ENCODE measurements at places on chromosomes 4 and X.

GRCh38 chr4:128288689-128289106 lies 1.1 kb upstream of the PGRMC2 start:
- DNase-seq, result no peak

DNA sequence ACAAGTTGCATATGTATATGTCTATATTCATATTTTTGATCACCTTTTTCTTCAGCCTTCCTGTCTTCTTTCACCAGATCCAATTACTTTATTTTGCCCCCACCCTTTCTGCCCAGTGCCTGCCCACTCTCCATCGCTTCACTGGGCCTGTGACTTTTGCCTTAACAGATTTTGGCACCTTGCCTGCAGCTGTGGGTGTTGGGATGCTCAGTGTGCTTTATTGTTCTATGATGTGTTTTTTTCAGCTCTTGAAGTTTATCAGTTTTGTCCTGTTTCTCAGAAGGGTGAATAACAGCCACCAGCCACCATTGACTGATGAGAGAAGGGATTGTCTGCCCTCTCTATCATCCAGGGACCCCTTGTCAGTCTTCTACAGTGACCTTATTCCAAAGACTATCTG lies 77.2 kb upstream of the GALNT7 start:
- no peak for DNase-seq

- no peak for DNase-seq
Observed at GRCh38 chr4:77833126-77833724, 14.1 kb upstream of the CNOT6L start.

- no peak for DNase-seq
Observed at GRCh38 chr4:82248903-82249632, 124.7 kb downstream of the HNRNPD start.

GRCh38 chrX:7771788-7772438 lies 71.1 kb upstream of the VCX start:
- no peak for DNase-seq

- no peak for DNase-seq
Observed at GRCh38 chrX:132025041-132025440, 1.9 kb downstream of the STK26 start.

DNA sequence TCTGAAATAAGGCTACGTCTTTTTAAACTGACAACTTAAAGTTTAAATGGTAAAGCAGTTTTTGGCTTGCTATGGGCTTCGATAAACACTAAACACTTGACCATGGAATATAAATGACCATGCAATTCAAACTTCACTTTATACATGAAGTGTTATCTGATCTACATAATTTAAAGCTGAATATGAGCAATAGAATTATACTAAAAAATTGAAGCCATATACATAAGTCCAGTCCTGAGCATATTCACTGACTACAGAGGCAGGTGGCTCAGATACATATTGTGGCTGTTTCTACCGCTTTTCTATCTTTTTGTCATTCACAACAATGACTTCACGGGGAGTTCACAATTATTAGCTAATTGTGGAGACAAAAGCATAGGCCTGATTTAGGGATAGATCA lies 149.6 kb upstream of the DDIT4L start:
- DNase-seq, result no peak

- no peak for DNase-seq
Observed at GRCh38 chr4:99669084-99669483, 11.5 kb upstream of the C4orf54 start.

DNA sequence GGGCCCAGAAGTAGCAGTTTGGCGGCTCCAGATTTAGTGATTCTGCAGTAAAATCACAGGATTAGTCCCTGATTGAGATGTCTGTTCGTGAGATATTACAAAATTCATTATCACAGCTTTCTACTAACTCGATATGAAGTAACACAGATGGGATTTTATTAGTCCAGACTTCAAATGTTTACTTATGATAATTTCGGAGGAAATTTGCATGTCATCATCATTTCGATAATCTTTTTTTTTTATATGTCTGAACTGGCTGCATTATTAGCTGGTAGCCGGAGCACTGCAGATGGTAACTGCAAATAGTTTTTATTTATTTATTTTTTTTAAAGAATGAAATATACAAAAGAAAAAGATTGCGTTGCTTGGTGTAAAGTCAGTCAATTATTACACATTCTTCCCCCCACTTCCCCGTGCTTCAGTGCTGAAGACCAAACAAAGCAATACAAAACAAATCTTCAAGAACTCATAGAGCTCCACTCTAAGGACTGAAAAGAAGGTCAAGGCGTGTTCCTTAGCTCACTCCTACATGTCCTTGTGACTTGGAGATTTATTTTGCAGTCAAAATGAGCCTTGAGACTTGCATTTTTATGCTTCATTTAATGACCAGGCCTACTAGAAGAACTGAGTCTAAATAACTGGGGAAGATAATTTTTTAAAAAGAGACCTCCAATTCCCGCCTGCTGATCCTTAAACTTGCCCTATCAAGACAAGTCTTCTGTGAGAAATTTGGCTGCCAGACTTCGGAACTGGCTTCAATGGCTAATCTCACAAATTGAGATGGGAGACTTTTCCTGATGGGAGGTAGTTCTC lies 11.7 kb upstream of the PITX2 start:
- DNase-seq, result no peak

DNA sequence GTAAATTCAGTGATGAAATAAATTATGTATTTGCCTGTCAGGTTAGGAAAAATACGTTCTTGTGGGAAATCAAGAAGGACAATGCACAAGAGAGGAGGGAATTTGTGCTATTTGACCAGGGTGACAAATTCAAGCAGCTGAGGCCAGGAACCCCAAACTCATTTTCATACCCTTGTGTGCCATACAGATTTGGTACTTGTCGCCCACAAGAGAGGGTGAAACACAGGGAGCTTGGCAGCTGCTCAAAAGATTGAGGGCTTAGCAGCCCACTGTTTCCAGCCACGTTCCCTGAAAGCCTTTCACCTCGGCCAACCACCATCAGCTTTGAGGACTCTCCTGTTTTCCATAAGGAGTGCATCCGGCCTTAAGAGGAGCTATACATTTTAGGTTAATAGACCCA lies 111.2 kb downstream of the COL25A1 start:
- DNase-seq, result no peak

DNA sequence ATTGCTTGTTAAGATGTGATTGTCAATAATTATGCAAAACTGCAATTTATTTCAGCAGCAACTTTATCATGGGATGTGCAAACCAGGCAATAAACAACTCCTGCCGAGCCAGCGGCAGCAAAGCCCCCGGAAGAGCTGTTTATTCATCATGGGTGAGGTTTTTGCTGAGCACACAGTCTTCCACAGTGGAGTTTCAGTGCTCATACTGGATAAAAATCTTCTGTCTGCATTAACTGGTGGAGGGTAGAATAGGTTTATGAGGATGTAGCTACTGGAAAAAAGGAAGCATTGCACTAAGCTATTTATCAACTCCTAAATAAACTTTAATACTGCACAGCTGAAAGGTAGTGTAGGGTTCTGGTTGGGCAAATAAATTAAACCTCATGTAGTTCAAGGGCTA lies 557.4 kb upstream of the FTHL17 start:
- DNase-seq, result no peak

DNA sequence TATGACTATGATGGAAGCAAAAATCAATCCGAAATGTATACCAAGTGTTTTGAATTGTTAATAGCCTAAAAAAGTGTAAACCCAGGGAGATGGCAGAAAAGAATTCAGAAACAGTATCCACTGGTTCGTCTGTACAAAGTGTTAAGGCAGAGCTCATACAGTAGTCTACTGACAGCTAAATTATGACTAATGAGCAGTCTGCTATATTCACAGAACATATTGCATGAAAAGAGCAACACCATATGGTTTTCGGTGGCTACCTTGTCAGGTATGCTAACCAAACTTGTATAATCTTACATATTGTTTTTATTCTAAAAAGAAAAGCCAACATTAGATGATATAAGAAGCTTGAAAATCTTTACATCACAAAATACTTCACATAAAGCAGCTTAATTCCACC lies 18.5 kb downstream of the EPHA5 start:
- DNase-seq, result no peak

GRCh38 chr4:89737888-89738287 lies 99.1 kb downstream of the SNCA start:
- no peak for DNase-seq

- DNase-seq, result no peak
Observed at GRCh38 chrX:81120258-81120935, 81.3 kb downstream of the HMGN5 start.

DNA sequence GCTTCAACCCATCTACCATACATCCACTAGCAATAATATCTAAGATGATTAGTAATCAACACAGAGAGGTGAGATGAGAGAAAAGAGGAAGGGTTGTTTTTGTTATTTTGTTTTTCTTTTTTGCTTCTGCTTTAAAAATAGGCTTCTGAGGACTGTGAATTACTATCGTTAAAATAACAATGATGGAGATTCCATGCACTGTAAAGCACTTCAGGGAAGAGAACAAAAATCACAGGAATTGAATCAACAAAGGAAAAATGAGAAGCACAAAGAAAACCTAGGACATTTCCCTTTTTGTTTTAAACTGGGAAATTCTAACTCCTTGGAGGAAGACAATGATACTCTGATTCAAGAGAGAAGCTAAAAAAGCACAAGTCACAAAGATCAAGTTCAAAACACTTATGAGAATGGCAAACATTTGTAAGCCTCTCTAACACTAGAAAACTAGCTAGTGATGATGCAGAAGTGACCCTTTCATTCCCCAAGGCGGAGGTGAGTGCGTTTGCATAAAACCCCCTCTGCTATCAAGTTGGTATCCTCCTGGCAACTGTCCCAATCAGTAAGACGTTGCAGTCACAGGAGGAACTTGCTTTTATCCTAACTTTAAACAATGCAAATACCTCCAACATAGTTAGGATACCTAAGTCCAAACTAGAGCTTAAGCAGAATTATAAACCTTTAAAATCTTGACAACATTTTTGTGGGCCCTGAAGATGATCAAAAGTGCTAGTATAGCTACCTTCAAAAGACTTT lies 308.5 kb downstream of the CAMK2D start:
- no peak for DNase-seq

- no peak for DNase-seq
Observed at GRCh38 chrX:23799469-23800065, 16.6 kb downstream of the SAT1 start.

- DNase-seq, result no peak
Observed at GRCh38 chr4:6754481-6755087, 27.9 kb upstream of the KIAA0232 start.

GRCh38 chr4:78737035-78737434 lies 39.1 kb upstream of the BMP2K start:
- no peak for DNase-seq

GRCh38 chr4:136967069-136967468 lies 565.2 kb downstream of the PCDH18 start:
- no peak for DNase-seq

GRCh38 chr4:119897260-119897659 lies 169.4 kb downstream of the MAD2L1 start:
- no peak for DNase-seq

DNA sequence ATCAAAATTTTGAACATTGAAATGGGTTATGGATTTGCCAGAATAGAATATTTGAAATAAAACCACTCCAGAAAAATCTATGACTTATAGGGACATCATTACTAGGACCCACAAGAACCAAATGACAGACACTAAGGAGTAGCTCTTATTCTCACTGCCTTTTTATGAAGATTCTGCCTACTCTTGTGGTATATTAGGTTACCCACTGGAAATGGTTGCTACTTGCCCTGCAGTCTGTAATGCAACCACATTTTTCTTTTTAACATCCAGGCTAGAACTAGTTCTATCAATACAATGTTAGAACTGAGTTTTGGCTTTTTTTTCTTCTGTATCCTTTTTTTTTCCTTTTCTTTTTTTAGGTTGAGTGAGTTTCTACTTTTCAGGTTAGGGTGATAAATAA lies 158.9 kb downstream of the PPP1R2C start:
- DNase-seq, result no peak

DNA sequence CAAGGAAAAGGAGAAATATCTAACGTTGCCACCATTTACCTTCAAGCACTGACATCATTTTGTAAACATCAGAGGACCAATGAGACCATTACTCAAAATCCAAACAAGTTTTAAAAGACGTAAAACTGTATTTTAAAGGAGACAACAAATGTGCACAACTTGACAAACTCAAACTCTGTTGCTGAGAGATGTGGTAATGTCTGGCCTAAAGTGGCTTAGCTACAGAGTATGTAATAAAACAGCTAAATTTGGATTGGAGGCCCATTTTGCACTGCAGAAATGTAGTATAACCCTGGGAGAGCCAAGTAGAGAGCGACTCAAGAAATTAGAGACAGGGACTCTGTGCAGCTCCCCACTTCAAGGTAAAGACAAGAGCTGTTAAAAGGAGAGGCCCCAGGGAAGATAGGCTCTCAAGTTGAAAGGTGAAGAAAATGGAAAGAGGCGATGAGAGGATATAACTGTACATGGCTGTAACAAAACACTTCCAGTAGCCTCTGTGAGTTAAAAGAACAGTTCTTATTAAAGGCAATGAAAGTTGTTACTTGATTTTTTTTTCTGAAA lies 20.3 kb downstream of the UNC5C start:
- no peak for DNase-seq

GRCh38 chr4:186789651-186790050 lies 66.0 kb upstream of the FAT1 start:
- DNase-seq, result no peak
